Putamen (tissue), 1 donor: ENCODE measurements at places on chromosomes 4 and X.

DNA sequence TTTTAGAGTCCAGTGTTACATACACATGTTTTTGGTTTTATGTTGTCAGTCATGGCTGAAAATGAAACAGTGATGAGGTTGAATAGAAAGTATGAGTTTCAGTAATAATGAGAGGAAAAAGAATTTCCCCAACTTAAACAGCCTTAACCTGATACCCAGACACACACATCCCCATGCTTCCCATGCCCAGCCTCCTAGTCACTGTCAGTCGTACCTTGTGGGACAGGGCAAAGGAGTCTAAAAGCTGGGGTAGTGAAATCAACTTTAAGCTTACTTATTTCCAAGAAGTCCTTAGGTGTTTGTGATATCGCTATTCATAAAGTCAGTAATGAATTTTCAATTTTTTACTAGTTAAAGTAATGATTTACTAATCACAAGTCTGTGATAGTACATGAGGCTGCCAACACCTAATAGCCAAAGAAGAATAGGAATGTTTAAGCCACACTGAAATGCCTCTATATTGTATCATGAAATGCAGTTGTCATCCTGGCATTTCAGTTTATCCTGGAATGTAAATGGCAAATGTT, 24.3 kb upstream of the GPR34 start:
- DNase-seq = no peak

- peak; percentile 95 for DNase-seq
Measured at GRCh38 chrX:48539345-48540027, at the start of gene TBC1D25. TSS of gene TBC1D25 (plus strand) at chrX:48539714. CDS start at chrX:48539798, 84 bp downstream.

GRCh38 chr4:56222514-56222913, 164.8 kb downstream of the AASDH start:
- no peak for DNase-seq

DNA sequence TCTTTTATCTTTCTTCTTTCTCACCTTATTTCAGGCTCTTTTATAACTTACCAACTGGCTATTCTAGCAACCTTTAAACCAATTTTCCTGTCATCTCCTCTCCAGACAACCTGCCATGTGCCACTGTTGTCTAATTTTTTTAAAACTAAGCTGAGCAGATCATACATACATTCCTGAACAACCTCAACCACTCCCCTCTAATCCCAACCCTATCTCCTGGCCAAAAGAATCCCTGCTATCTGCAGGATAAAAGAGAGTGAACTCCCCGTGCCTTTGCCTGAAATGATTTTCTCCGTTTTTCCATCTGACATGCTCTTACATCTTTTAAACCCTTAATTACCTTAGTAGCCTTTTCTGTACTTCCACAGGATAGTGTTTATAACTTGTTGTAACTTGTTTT, 35.5 kb downstream of the DCUN1D4 start:
- DNase-seq = no peak

- no peak for DNase-seq
Measured at GRCh38 chr4:77826275-77826674, 7.1 kb upstream of the CNOT6L start.
